ENCODE measurements at places on chromosomes 5 and 9. TPM values are rescaled to one million over a fixed set of nuclear protein-coding genes. Genes with fewer than 3 reads are reported as not detected.

DNA sequence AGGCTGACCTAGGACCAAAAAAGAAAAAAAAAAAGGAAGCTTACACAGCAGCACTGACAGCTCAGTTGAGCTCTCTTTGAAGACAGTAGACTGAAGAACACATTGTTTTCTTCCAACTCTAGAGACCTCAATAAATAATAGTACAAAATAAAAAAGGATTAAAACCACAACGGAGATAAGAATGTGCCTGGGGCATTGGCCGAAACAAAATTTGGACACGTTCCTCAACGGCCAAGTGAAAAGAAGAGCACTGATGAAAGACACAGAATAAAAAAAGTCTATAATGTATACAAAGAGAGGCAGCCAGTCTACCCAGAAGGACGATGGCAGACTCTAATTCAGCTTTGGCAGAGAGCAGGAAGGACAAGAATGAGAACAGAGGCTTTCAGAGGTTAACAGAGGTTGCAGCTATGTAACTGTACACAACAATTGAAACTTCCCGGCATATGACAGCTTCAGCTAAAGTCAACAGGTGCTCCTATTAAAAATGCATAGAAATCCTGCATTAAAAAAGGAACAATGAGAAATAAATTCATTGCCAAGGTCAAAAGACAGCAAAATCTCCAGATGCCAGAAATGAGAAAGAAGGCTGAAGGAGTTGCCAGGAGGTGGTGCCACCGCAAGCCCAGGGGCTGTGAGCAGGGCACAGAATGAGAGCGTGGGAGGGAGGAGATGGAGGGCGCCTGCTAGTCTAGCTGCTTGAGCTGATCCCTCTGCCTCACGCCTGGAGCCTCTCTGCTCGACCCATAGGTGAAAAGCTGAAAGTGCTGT, 113.9 kb downstream of the DCP2 start:
- DNase-seq = no peak

GRCh38 chr5:100706776-100707175, 171.6 kb downstream of the FAM174A start:
- no peak for DNase-seq

DNA sequence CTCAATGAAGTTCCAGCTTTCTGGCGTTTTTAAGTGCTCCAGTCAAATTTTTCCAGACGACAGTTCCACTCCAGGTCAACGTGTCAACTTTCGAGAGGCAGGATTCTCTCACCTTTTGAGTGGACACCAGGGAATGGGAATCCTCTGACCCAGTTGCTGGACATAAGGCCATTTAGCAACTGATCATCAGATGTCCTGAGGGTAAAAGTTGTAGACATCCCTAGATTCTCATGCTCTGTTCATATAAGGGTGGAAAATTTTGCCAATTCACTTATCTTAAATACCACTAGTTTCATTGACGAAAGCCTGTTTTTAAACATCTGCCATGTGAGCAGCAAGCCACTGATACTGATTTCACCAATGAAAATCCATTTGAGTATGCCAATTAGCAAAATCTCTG, 275.5 kb downstream of the MAST4 start:
- DNase-seq = no peak

SURF6 gene
- total RNA-seq = 20.5 TPM

RNF180 gene
- 8.0 TPM for total RNA-seq
